ENCODE measurements at places on chromosomes 11 and 22. TPM values are rescaled to one million over a fixed set of nuclear protein-coding genes. Genes with fewer than 3 reads are reported as not detected.

Gene PLAAT2
- total RNA-seq: 0.47 TPM

Gene HEPN1
- not detected for total RNA-seq

Gene FAM180B
- total RNA-seq: 0.38 TPM

Gene C22orf15
- total RNA-seq: 0.62 TPM

Gene FOLH1
- total RNA-seq: not detected

Gene MOGAT2
- total RNA-seq: not detected

DNA sequence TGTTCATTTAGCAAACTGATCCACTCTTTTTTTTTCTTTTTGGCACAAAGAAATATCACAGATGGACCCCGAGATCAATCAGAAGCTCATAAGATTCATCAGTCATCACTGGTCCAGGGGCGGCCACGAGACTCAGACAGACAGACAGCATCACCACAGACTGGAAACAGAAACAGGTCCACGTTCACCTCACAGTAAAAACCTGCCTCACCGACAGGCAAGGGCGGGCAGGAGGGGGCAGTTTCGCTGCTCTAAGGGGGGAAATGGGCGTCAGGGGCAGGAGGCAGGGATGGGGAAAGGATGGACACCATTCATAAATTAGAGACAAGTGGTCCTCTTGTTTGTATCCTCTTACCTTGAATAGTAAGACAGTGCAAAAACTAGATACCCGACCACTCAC lies 16.5 kb downstream of the CHST1 start:
- DNase-seq: no peak

DNA sequence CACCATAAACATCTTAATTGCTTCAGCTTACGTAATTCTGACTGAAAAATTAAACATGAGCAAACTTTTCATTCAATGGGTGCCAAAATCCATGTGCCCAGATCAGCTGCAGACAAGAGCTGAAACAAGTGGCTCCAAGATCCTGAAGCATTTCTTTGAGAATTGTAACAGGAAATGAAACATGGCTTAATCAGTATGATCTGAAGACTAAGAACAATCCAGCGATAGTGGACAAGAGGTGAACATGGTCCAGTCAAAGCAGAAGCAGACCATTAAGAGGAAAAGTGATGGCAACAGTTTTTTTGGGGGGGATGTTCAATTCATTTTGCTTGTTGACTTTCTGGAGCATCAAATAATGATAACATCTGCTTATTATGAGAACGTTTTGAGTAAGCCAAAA lies 1964.5 kb upstream of the RAG2 start:
- no peak for DNase-seq

- no peak for DNase-seq
Observed at GRCh38 chr11:120854988-120855387, 168.9 kb upstream of the TBCEL start.

DNA sequence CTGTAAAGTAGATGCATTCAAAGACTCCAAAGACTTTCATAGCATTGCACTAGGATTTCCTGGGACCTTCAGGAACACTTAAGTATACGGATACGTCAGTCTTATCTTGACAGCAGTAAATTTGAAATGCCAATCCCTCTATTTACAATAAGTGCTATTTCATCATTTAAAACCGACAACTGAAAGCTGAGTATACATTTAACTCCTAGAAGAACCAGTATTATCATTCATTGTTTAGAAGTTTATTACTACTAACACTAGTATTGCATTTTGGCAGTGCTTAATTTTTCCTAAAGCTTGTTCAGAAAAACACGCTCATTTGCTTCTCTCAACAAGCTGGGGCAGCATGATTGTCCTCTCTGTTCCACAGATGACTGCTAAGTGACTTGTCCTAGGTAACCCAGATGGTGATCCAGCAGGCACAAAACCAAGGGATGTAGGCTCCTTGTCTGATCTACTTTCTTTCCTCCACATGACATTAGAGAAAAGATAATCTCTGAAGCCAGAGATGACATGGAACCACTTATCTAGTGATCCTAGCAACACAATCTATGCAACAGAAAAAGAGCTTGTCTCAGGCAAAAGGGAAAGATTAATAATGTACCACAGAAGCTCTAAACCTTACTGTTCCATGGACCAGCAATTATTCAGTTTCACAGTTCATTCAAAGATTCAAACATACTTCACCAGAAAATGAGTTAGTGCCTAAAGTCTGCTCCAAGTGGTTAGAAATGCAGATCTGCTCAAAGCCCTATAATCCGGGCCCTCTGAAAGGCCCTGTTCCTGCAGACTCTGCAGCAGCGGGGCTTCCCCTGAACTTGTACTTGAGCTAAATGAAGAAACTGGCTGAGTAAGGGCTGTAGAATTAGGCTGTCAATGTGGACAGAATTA lies 5.2 kb downstream of the MAML2 start:
- peak; percentile 43 for DNase-seq

DNA sequence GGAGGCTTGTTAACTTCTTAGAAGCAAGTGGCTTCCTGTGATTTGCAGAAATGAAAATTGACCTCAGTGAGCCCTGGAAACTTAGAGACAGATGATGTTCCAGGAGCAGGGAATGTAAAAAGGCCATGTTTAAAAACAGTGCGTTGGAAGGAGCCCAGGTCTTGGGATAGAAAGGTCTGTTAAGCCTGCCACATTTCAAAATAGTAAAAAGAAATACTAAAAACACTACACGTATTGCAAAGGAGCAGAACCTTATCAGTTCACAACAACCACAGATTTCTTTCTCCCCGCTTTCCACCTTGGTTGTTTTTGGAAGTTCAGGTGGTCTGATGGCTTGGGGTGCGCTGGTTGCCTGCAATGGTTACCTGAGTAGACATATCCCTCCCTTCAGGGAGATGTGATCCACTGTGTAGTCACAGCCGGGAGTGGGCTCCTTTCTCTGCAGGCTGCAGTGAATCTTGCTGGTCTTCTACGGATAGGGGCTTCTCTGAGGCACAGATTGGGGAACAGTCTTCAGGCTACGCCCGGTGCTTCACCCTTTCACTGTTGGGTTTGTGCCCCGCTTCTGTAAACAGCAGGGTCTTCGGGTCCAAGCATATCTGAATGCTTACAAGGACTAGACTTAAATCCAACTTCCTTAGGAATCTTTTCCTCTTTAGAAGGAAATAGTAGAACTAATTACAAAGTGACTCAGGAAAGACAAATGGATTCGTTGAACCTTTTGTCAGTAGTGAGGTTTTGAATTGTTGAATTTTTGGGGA lies 1.9 kb downstream of the TEAD1 start:
- no peak for DNase-seq

GRCh38 chr22:48694296-48694883 lies 1133.3 kb downstream of the BRD1 start:
- DNase-seq: no peak

GRCh38 chr11:86785576-86785975 lies 14.8 kb upstream of the PRSS23 start:
- no peak for DNase-seq

DNA sequence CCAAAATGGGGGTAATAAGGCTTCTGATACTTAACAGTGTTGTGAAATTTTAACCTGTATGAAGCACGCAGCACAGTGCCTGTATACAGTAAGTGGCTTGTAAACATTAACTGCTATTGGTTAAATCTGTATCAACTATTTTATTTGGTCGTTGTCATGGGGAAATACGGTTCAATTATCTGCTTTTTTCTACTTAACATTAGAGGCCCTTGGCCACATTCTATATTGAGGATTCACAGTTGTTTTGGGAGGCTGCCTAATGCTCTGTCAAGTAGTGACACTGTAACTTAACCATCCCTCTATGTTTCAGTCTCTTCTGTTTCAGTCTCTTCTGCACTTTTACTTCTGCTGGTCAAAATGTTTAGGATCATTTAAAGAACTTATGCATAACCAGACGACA lies 95.6 kb downstream of the LDLRAD3 start:
- DNase-seq: no peak

DNA sequence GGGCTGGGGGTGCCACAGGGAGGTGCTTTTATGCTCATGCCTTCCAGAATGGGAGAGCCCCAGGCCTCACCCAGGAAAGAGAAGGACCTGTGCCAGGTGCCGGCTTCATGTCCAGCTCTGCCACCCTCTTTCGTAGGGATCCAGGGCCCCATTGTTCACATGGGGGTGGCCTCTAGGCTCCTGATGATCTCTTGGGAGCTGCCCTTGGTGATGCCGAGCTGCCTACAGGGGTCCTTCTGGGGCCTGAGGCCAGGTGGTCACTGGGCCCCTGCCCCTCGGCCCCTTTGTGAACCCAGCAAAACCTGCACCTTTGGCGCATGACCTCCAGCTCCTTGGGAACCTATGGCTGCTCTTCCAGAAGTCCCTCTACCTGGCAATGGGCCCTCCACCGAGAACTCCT lies 41.4 kb upstream of the SMIM38 start:
- DNase-seq: no peak

DNA sequence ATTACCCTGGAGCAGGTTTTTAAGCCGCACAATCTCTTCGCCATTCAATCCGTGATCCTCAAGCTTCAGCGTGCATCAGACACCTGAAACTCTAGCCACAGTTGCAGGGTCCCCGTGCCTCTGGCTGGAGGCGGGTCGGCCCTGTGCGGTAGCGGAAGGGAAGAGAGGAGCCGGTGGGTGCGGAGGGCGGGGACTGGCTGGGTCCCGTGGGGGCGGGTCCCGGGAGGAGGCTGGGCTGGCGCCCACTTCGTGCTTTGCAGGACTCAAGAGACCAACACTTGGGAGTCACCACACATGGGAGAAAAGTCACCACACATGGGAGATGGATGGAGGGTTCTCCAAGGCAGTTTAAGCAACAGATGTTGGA lies 772 bp downstream of the C22orf15 start:
- DNase-seq: no peak

DNA sequence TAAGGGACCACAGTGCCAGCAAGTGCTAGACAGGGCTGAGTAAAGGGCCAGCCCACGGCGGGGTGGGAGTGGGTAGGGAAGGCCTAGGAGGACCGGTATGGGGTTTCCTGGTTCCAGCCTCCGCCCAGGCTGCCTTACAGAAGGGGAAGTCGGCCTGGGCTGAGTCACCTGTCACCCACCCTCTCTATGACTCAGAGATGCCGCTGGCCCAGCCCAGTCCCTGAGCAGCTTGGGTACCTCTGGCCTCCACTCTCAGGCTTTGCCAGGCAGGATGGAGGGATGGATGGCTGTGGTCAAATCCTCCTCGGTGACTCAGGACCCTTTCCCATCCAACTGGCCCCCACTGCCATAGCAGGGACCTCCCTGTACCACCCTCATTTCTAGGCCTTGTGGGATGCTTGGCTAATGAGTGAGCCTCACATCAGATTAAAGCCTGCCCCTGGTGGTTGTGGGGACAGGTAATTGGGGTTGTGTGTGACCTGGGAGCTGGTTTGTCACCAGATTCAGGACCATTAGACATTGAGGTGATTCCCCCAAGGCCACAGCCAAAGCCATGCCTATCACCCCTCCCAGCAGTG lies 13.9 kb downstream of the SLC35E4 start:
- peak; percentile 71 for DNase-seq

DNA sequence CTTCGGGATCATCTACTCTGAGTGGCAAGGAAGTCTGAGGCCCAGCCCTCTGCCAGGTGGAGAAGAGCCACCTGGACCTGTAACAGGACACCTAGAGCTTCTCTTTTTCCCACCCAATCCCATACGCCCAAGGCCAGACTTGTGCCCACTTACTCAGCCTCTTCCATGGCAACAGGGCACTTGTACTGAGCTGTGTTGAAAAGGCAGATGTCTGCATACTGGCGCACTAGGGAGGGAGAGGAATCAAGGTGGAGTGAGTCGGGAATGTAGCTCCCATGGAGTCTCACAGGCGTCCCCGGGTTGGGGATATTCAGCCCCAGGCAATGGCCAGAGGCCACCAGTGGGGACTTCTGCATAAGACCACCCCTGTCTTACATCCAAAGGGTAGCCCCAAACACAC lies 36.1 kb downstream of the TPBGL start:
- DNase-seq: no peak

GRCh38 chr11:73315293-73316020 lies 7.4 kb downstream of the ARHGEF17 start:
- DNase-seq: no peak

GRCh38 chr11:61964058-61964665 lies 3.3 kb downstream of the FTH1 start:
- no peak for DNase-seq

DNA sequence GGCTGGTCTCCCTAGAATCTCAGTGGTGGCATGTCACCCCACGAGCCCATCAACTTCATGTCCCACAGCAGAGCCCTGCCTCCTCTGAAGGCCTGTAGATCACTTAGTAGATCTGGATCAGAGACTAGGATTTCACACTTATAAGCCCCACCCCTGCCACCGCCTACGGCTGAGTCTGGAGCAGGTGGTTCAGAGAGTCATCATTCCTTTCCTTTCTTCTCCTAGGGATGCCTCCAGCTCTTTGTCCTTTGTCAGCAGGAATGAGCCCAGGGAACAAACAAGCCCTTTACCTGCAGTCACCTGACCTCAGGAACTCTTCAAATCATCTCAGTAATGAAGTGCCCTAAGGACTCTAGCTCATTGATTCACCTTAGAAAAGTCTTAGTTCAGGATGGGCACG lies 37.8 kb downstream of the SCGB1A1 start:
- DNase-seq: no peak

DNA sequence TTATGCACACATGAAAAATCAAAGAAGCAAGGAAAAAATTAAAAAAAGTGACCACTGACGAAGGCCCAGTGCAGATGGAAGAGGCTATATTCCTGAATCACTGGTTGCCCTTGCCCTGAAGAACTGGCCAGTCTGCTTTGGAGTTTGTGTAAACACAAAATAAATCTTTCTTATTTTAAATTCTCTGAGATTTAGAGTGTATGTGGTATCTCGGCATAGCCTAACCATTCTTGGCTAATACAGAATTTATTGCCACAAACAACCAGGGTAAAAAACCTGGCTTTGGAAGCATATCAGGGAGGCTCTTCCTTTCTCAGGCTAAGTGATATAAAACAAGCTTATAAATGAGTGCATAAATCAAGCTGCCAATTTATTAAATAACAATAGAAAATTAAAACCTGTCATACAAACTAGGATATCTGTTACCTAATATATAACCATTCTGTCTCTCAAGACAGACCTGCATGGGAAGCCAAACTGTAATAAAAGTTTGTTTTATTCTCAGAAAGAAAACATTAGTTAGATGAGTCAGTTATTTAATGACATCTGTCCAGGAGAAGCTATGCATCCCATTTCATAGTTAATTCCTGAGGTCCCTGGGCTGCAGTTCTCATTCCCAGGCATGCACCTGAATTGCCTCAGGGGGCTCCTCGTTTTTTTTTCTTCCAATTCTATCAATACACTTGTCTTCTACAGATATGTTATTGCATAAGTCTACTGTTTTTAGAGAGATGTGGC lies 6.1 kb upstream of the TMEM135 start:
- no peak for DNase-seq

GRCh38 chr11:86119077-86119476 lies 50.2 kb upstream of the PICALM start:
- DNase-seq: no peak

- DNase-seq: no peak
Observed at GRCh38 chr11:70825893-70826540, 426.4 kb downstream of the SHANK2 start.

- no peak for DNase-seq
Observed at GRCh38 chr22:22720724-22721261, 76.4 kb downstream of the GGTLC2 start.

GRCh38 chr22:30277547-30278344 lies 11.1 kb upstream of the OSM start:
- DNase-seq: no peak
